ENCODE measurements at places on chromosomes 6 and 20. TPM values are rescaled to one million over a fixed set of nuclear protein-coding genes. Genes with fewer than 3 reads are reported as not detected.
A peak's percentile ranks its signal among the peaks of the same experiment; 100 is the strongest.

RBM24 gene
- total RNA-seq, result 2.5 TPM

MBOAT1 gene
- 13.8 TPM for total RNA-seq

KCNK15 gene
- 16.1 TPM for total RNA-seq

TNNC2 gene
- not detected for total RNA-seq

BEND6 gene
- total RNA-seq, result 5.5 TPM

PAX1 gene
- total RNA-seq, result not detected

SLC17A3 gene
- total RNA-seq, result not detected

RCAN2 gene
- 235 TPM for total RNA-seq

- DNase-seq, result no peak
- no peaks in the 10 kb centered on the region for H3K36me3 ChIP-seq
Measured at GRCh38 chr6:105431226-105431625, 28.3 kb upstream of the PREP start.

- DNase-seq, result peak; percentile 76
- no peaks in the 10 kb centered on the region for H3K36me3 ChIP-seq
- no peak overlapping the region for H3K4me3 ChIP-seq
- peaks cover 15% of the 10 kb centered on the region for H3K4me1 ChIP-seq
- H3K27me3 ChIP-seq, result peaks cover 2% of the 10 kb centered on the region
- H3K27ac ChIP-seq, result no peak overlapping the region
Measured at GRCh38 chr6:125197795-125198269, 44.3 kb downstream of the TPD52L1 start.

- no peaks in the 10 kb centered on the region for H3K27me3 ChIP-seq
- no peak for DNase-seq
- H3K4me3 ChIP-seq, result no peak overlapping the region
- no peaks in the 10 kb centered on the region for H3K36me3 ChIP-seq
- peaks cover 6% of the 10 kb centered on the region for H3K4me1 ChIP-seq
Measured at GRCh38 chr6:72865467-72865866, 243.6 kb downstream of the KCNQ5 start.

DNA sequence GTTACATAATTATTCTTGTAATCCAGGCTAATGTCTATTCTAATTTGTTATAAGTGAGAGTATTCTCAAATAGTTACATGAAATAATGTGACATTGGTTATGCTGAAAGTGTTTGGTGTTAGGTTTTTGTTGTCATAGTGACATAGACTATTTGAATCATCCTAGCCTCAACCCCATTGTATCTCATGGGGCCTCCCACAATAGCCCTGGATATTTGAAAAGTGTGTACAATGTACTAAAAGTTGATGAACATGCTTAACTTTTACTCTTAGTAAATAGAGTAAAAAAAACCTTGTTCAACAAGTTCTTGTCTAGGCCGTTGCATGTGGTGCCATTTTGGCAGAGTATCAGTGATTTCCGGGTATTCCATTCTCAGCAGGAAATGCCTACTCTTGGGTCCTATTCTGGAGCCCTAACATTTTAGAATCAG is 83.0 kb downstream of the RTN4IP1 start:
- H3K36me3 ChIP-seq, result no peaks in the 10 kb centered on the region
- no peak overlapping the region for H3K27ac ChIP-seq
- no peaks in the 10 kb centered on the region for H3K27me3 ChIP-seq
- no peak overlapping the region for H3K4me3 ChIP-seq
- DNase-seq, result no peak

GRCh38 chr6:144278659-144279314 is 6.3 kb upstream of the UTRN start:
- no peaks in the 10 kb centered on the region for H3K4me1 ChIP-seq
- H3K36me3 ChIP-seq, result no peaks in the 10 kb centered on the region
- no peaks in the 10 kb centered on the region for H3K27me3 ChIP-seq
- H3K4me3 ChIP-seq, result no peak overlapping the region

- no peak overlapping the region for H3K4me3 ChIP-seq
- no peaks in the 10 kb centered on the region for H3K27me3 ChIP-seq
- DNase-seq, result peak; percentile 78
- H3K27ac ChIP-seq, result no peak overlapping the region
- H3K4me1 ChIP-seq, result peaks cover 3% of the 10 kb centered on the region
Measured at GRCh38 chr6:80143419-80143937, 37.0 kb downstream of the BCKDHB start.

GRCh38 chr6:29989211-29989610 is 46.9 kb downstream of the HLA-A start:
- DNase-seq, result no peak
- no peak overlapping the region for H3K27ac ChIP-seq
- no peaks in the 10 kb centered on the region for H3K4me1 ChIP-seq
- no peaks in the 10 kb centered on the region for H3K27me3 ChIP-seq
- H3K4me3 ChIP-seq, result no peak overlapping the region

- no peak overlapping the region for H3K4me3 ChIP-seq
- DNase-seq, result no peak
- H3K27ac ChIP-seq, result no peak overlapping the region
- no peaks in the 10 kb centered on the region for H3K27me3 ChIP-seq
- no peaks in the 10 kb centered on the region for H3K36me3 ChIP-seq
Measured at GRCh38 chr6:64100702-64101303, 465.2 kb downstream of the PHF3 start.

GRCh38 chr20:6664574-6664973 is 102.9 kb upstream of the BMP2 start:
- no peak overlapping the region for H3K4me3 ChIP-seq
- H3K36me3 ChIP-seq, result no peaks in the 10 kb centered on the region
- no peaks in the 10 kb centered on the region for H3K27me3 ChIP-seq
- H3K4me1 ChIP-seq, result no peaks in the 10 kb centered on the region
- DNase-seq, result no peak
- H3K27ac ChIP-seq, result no peak overlapping the region
